ENCODE measurements at places on chromosomes 6 and 20.

- peak; percentile 48 for DNase-seq
Observed at GRCh38 chr6:79180052-79180451, 54.4 kb downstream of the HMGN3 start.

DNA sequence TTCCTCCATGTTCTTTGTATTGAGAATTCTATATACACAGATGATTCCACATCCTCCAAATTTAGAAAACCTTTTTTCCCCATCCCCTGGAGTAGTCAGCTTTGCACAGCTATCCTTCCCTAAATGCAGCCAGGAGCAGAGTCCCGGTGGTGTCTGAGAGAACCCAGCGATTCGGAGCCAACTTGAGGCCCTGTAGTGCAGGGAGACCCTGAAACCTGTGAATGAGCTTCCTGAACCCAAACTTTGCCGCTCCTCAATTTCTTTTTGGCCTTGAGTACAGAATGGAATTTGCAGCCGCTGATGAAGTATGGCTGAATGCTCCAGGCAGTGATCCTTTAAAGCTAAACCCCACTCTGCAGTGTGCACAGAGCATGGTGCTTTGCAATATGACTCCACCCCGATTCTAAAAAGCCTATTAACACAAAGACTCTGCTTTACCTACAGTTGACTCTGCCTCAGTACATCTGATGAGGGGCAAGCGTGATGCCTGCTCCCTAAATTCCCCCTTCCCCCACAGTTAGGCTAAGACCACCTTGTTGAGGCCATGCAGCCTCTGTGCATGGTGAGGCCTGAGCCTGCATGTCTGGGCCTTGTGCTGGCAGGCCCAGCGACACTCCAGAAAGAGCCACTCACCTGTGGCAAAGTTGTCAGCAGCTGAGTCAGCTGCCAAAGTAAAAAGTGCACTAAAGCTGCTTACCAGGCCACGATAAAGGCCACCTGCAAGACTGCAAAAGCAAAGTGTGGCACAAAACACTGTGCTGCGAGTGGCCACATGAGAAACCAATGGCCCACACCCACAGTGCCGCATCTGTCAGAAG lies 82.1 kb downstream of the PLEKHG1 start:
- DNase-seq, result no peak

- DNase-seq, result no peak
Observed at GRCh38 chr20:16647875-16648597, 74.8 kb upstream of the KIF16B start.

GRCh38 chr6:99521633-99522151 lies 6.5 kb upstream of the USP45 start:
- no peak for DNase-seq

- no peak for DNase-seq
Observed at GRCh38 chr6:139131736-139132280, 3.1 kb upstream of the HECA start.

- no peak for DNase-seq
Observed at GRCh38 chr20:62355878-62356588, 11.1 kb downstream of the LAMA5 start.

Data from NCI-H1417 treated with DMSO at 0.1 percent for 48 hours (cell line).